Ascending aorta (tissue), 2 donors: ENCODE measurements at places on chromosomes 1 and 21. TPM values are rescaled to one million over a fixed set of nuclear protein-coding genes. Genes with fewer than 3 reads are reported as not detected.
A peak's percentile ranks its signal among the peaks of the same experiment; 100 is the strongest.

GRCh38 chr1:162055062-162055461 lies 14.4 kb upstream of the NOS1AP start:
- DNase-seq, result no peak

OR2L8 gene
- not detected for total RNA-seq

DNA sequence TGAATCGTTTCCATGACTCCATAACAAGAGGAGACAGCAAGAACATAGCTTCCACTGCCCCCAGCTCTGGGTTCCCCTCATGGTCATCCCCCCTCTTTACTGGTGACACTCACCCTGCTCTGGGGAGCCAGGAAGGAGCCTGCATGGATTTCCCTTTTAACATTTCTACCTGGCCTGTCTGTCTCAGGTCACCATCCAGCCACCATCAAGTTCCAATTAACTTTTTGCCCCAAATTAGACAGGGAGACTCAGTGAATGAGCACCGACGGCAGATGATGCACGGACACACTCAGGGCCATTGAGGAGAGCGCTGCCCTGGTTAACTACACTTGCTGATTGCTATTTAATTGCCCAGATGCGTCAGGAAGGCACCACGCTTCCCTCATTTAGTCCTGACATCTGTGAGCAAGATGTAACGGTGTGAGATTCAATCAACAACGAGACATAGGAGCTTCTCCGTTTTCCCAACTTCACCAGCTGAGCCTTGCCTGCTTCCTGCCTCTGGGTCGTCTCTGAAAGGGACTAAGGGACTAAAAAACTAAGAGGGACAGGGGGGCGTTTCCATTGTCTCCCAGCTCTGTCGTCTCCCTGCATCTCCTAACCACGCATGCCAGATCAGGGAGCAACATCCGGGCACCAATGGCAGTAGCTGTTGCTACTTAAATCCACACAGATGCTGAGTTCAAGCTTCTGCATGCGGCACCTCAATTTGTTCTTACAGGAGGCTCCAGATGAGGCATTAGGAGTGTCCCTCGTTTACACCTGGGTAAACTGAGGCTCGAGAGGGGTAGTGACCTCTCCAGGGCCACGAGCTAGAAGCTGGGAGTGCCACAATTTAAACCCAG lies 426.7 kb downstream of the NPHP4 start:
- DNase-seq, result no peak

RBBP4 gene
- total RNA-seq, result 45.4 TPM

NR0B2 gene
- not detected for total RNA-seq

- no peak for DNase-seq
Observed at GRCh38 chr1:36511804-36512798, 29.4 kb upstream of the CSF3R start.

DNA sequence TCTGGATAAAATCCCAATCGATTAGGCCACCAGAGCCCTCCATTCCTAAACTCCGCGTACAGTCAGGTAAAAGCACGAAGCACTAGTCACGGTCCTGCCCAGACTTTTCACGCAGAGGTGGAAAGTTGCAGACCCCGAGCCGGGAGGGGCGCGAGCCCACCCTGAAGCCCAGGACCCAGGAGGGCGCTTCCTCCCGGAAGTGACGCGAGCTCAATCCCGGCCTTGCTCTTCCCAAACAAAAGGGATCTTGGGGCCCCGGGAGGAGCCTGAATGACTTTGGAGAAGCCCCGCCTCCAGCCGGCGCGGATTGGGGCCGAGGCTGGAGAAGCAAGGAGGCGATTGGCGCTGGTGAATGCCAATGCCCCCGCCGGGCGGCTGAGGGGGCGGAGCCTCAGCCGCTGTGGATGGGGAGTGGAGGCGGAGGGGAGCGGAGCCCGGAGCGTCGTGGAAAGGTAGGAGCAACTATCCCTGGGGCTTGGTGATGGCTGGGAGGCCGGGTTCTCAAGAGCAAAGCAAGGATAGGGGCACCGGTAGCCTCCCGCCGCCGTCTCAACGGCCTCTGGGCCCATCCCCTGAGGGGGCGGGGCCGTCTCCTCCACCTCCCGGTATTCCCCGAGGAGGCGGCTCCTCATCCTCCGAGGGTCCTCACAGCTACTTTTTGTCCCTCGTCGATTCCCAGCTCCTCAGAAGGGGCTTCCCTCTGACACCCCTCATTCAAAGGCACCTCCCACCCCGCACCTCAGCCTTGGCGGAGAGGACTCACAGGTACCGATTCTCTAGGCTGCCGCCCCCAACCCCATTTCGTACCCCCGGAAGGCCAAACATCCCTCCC lies at the start of gene CTTNBP2NL:
Gene CTTNBP2NL (plus strand): TSS at position 394 of the 832 bp plus-strand sequence. CDS start 19,952 bp downstream, outside the sequence.
- DNase-seq, result peak; percentile 99

DNA sequence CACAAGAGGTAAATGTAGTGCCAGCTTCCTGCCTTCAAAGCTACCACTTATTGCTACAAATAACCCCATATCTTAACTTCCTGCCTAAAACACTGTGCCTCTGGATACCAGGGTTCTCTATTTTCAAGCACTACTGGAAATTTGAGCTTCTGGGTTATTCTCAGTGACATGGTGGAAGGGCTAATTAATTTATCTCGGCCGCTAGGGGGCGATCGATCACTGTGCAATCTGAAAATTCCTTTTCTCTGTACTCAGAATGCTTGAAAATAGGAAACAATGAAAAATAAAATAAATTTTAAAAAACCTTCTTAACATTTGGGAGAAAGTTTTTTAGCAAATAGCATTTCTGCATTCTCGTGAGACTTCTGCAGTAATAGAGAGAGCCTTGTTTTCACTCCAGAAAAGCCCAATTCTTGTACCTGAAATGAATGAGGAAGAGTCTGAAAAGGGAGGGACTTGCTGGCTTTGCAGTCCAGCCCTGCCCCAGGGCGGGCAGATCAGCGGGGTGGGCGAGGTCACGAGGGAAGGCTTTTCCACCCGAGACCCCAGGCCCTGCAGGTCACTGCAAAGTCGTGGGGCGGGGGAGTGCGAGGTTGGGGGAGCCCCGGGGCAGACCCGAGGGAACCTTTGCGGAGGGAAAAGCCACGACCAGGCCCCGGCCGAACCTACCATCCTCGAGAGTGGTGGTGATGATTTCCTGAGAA lies 276.7 kb downstream of the PCP4 start:
- no peak for DNase-seq

UBE2U gene
- total RNA-seq, result not detected

- DNase-seq, result no peak
Observed at GRCh38 chr1:89898695-89899470, 78.1 kb downstream of the LRRC8D start.

- DNase-seq, result no peak
Observed at GRCh38 chr21:45443595-45444181, 38.7 kb downstream of the COL18A1 start.

SPATA45 gene
- total RNA-seq, result not detected

DNA sequence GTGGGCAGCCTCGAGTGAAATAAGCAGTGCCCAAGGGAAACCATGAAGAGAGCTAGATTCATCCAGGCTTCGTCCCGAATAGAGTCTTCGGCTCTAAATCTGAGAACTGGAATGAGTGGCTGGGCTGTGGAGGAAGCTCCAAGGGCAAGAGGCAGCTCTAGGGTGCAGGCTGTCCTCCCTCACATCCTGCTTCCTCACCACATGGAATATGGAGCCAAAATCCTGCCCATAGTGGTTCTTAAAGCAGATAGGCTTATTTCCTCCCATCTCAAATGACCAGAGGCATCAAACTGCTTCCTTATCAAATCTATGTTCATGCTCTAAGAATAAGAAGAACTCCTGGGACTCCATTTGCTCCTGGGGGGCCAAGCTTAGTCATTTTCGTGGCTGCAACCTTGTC lies 2.5 kb downstream of the IL24 start:
- no peak for DNase-seq

FAM167B gene
- total RNA-seq, result 26.1 TPM

DNA sequence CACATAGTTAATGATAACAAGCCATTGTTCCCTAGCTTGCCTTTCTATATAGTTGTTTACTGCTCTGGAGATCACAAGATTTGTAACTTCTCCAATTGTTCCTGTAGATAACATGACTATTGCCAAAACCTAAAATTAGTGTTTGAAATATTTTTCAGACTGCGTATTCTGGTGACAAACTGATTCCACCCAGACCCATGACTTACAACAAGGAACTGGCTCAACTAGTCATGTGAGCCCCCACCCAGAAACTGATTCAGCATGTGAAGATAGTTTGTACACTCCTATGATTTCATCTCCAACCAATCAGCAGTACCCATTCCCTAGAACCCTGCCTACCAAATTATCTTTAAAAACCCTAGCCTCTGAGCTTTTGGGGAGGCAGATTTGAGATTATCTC lies 131.4 kb upstream of the BCL9 start:
- DNase-seq, result no peak

DNA sequence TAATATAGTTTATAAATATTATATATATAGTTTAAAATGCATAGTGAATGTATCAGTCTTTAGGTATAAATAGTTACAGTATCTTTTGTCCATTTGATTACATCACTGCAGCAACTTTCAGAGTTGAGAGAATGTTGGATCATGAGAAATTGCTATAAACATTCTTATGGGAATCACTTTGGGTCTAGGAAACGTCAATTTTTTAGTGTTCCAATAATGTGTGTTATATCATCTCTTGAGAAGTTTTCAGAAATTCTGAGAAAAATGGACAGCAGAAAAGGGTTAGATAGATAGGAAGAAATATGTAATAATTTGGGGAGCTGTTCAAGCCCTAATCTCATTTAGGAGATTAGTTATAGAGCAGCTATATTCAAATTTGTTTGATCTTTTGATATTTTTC lies 185.2 kb upstream of the SGIP1 start:
- DNase-seq, result no peak

GRCh38 chr1:12010746-12011570 lies 8.3 kb upstream of the MIIP start:
- no peak for DNase-seq

DNA sequence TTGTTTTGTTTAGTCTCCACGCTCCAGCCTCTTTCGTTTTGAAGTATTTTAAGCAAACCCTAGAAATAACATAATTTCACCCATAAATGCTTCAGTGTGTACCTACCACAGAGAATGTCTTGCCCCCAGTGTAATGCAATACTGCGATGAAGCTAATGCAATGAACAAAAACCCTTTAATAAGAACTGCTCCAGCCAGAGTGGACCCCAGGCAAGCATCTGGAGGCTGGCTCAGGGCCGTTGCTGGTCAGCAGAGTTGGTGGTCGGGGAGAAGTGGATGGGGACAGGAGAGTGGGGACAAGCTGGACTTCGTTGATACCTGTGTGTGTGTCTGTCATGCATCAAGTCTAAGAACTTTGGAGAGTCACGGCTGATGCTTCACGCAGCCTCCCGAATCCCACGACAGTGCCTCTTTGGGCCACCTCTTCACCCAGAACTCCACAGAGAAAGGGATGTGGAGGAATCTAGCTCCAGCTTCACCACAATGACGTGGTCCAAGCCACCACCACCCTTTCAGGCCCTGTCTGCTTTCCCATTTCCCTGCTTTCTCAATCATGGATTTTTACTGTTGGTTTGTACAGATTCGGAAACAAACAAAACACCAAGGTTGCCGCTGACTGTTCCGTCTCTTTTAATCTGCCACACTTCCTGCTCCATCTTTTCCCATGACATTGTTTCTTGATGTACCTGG lies 108.6 kb upstream of the ERRFI1 start:
- DNase-seq, result no peak

SYDE2 gene
- 0.43 TPM for total RNA-seq

DNA sequence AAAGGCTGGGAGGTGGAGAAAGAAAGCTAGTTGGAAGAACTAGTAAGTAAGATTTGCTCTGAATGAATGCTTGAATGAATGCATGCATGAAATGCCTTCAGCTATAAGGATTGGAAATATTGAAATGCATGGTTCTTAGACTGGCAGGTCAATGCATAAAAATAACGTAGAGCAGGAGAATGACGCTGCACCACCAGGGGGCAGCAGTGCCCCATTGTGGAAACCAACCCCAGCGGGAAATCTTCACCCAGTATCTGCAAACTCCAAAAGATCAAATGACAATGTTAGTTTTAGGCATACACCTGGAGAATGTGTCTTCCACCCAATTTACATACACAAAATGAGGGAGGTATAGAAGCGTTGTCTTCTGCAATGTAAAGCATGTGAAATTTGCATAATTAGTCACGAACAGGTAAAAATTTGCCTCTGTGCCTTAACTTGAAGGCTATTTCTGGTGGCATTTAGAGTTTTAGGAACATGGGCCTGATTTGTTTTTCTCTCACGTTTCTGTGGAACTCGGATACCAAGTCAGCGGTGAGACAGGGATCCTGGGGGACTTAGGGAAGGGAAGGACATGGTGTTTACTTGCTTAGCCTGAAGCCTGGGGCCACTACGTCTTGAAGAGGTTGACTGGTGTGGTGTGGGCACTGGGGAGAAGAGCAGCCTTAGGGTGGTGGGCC lies 78.6 kb downstream of the HHAT start:
- DNase-seq, result no peak

CALML6 gene
- not detected for total RNA-seq

GRCh38 chr1:164064501-164064900 lies 494.5 kb upstream of the PBX1 start:
- no peak for DNase-seq

ZNF683 gene
- total RNA-seq, result not detected

DNA sequence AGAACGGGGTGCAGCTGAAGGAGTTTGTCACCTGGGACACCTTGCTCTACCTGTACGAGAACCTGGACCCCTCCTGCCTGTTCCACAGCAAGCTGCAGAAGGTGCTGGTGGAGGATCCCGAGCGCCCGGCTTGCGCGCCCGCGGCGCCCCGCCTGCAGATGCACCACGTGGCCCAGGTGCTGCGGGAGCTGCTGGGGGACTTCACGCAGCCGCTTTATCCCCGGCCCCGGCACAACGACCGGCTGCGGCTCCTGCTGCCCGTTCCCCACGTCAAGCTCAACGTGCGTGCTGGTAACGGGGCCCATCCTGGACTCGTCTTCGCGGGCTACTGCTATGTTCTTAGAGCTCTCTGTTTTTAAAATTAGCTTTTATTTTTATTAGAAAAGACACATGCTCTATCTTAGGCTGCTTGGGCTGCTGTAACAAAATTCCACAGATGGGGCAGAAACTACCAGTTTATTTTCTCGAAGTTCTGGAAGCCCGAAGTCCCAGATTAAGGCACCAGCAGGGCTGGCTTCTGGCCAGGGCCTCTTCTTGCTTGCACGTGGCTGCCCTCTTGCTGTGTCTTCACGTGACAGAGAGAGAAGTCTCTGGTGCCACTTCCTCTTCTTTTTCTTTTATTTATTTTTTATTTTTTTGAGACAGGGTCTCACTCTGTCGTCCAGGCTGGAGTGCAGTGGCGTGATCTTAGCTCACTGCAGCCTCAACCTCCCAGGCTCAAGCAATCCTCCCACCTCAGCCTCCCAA lies 38.1 kb downstream of the TRPM2 start:
- DNase-seq, result peak; percentile 61

GRCh38 chr21:23138797-23139196 lies 2140.6 kb downstream of the NCAM2 start:
- DNase-seq, result no peak

LRRC8C gene
- 7.5 TPM for total RNA-seq

- DNase-seq, result no peak
Observed at GRCh38 chr21:25449950-25450349, 157.3 kb downstream of the MRPL39 start.

COL8A2 gene
- 41.7 TPM for total RNA-seq

DNA sequence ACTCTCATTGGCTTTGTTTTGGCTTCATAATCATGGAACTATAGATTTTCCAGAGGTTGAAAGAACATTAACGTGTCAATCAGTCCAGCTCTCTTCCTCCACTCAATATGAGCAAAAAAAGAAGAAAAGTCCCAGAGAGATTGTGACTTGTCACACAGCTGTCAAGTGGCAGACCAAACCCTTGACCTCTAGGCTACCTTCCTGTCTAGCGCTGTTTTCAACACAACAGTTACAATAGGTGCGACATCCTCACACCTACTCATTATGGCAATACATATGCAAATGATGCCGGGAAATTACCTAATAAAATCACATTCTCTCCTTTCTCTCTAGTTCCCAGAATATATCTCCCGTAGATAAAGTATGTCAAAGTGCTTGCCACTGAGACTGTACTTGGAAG lies 1.1 kb downstream of the WARS2 start:
- no peak for DNase-seq

- DNase-seq, result peak; percentile 7
Observed at GRCh38 chr21:46126309-46127238, 28.7 kb downstream of the COL6A2 start.
